ENCODE measurements at places on chromosomes 1 and 21.

GRCh38 chr1:157490467-157491165 lies 61.7 kb downstream of the FCRL5 start:
- peak; percentile 40 for DNase-seq

DNA sequence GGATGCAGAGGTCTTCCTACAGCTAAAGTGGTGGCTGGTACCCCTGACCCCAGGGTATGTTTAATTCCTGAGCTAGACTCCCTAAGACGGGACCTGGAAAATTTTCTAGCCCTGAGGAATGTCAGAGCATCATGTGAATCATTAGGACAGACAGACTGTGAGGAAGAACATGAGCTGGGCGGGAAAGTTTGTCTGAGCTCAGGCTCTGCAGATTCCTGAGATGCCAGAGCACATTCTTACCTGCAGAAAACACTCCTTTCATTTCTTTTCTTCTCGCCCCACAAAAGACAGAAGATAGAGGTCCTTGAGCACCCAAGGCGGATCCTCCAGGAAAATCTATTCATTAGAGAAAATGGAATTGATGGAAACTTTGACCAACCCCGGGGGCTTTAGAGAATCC lies 6.5 kb downstream of the CAPN2 start:
- DNase-seq: no peak

DNA sequence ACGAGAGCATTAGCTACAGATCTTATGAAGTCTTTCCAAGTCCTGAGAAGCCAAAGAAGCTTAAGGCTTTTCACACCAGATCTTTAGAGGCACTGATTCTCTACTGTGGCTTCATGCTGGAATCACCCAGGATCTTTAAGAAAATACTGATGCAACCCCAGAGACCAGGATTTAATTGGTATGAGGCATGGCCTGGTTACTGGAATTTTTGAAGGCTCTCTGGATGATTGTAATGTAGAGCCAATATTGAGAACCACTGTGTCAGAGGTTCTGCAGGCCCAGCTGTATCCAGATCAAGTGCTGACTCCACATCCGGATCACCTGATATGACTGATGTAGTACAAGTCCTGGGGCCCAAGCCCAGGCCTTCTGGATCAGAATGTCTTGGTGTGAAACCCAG lies 105.7 kb downstream of the PLPPR5 start:
- DNase-seq: no peak

DNA sequence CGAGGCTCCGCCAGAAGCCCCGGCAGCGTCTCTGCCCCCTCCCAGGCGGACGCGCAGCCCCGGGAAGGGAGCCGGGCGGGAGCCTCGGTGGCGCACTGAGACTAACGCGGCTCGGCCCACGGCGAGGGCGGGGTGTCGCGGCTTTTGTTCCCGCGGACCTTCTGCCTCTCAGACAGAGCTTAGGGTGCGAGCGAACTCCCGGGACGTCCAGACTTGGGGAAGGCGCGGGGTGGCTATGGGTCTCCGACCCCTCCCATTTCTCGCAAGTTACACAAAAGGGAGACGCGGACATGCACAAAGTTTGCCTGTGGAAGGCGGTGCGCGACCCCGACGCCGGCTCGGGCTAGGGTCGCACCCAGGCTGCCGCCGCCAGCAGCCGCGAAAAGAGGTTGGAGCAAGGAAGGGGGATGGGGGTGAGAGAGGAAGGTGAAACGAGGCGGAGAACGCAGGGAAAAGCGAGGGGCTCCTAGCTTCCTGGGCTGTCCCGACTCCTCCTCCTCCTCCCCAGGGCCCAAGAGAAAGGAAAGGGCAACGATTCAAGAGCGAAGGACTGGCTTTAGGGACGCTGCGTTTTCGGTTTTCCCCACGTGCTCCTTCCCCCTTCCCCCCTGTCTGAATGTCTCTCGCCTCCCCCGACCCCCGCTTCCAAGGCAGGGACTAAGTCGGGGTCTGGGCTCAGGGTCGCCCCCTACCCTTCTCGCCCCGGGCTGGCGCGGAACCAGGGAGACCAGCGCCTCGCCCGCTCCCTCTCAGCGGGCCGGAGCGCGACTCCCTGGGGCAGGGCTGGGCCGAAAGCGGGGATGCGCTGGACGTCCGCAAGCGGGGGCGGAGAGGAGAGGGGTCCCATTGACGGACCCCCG lies 729 bp downstream of the APP start:
- DNase-seq: peak; percentile 68

DNA sequence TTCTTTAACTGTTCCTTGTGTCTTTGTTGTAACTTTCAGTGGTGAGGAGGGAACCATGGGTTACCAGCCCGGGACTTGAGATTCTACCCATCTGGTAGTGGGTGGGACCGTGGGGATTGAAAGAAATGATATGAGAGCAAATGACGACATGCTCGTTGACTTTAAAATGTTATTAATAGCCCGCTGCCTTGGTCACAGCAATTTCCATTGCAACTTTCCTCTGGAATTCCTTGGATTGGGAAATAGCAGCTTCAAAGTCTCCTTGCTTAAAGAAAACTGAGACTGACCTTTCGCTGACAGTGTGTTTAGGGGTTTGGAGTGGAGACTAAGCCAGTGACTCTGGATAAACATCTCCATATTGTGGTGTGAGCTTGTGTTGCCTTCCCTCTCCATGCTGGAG lies 44.2 kb upstream of the MARK1 start:
- no peak for DNase-seq

DNA sequence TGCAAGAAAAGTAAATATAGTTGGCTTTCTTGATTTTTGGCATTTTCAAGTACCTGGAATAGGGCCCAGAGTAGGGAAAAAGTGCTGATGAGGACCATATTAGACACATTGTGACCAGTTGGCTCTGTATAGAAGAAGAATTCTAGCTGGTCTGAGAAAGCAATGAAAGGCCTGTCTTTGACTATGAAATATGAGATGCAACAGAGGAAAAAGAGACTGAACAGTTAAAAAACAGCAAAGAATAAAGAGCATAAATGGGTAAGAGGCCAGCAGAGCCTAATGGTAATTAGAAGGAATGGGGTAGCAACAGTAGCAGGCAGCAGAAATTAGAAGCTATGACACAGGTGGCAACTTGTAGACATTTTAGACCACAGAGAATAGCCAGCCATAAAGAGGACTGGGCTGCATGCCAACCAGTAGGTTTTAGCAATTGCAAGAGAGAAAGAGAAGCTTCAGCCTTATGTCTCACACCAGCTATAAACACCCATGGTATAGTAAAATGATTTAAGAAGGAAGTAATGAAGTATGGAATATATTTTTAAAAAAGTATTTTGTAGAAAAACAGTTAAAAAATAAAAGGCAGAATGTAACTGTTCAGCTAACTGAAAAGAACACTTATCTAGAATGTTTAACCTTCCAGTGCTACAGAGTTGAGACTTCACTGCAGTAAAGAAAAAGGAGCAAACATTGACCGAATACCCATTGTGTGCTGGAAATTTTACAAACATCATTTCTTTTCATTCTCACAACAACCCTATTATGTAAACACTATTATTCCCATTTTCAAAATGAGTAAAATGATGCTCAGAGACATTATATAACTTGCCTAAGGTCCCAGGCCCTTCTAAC lies 114.1 kb downstream of the LHX4 start:
- DNase-seq: no peak

- no peak for DNase-seq
These were observed 290.3 kb upstream of the SGIP1 start for GRCh38 chr1:66243548-66244130.

GRCh38 chr1:95953015-95953414 lies 719.0 kb downstream of the RWDD3 start:
- peak; percentile 10 for DNase-seq

- no peak for DNase-seq
These were observed 282.9 kb downstream of the PBX1 start for GRCh38 chr1:164841702-164842465.

DNA sequence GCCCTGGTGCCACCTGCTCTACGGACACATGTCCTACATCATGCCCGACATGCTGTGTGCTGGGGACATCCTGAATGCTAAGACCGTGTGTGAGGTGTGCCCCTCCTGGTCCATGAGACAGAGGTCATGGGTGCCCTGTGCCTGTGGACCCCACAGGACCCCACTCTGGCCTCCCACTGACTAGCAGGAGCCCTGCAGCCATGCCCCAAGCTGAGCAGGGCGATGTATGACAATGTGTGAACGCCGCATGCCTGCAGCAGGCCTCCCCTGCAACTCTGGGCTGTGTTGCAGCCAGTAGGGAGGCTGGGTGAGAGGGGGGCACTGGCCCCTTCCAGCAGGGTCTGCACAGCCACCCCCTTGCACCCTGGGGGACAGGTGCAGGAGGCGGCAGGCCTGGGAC lies 30.0 kb downstream of the PRSS38 start:
- no peak for DNase-seq

DNA sequence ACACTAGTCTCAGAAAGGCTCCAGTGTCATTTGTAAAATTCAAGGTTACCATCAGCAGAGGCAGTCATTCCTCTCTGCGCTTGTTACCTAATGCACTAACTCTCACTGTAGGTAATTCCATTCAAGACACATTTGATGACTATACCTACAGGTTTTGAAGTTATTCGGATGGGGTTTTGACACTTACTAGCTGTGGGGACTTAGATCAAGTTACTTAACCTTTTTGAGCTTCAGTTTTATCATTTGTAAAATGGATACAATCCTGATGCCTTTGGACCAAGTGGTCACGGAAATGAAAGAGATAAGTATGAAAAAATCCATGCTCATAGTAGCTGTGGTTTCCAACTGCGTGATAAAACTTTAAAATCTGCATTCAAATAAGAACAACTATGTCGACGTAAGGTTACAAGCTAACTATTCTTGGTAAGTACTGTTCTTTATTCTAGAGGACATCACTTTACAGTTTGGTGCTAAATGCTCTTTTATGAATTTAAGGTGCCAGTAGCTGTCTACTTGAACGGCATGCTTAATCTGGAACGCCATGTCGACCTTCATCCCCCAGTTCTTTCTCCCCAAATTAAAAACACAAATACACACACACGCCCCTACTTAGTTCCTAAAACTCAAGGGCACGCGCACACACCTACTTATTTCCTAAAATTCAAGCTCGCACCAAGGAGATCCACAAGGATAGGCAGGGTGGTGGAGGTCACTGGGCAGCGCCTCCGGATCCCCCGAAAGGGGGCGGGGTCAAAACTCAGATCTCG lies 550 bp upstream of the NFYC start:
- DNase-seq: no peak

DNA sequence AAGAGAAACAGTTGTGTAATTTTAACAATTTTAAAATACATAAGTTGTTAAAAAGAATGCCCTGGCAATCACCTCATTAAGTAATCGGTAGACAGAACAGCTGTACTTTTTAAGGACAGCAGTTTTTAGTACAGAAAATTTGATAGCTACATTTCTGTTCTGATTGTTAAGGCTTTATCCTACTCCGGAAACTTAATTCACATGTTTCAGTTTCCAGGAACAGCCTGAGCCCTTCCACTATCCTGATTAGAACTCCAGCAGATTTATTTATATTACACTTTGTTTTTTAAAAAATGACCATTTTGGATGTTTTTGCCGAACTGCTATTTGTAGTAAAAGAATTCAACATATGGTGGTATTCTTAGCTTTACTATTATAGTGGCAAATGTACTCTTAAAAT lies 8.7 kb downstream of the PRRC2C start:
- DNase-seq: no peak

DNA sequence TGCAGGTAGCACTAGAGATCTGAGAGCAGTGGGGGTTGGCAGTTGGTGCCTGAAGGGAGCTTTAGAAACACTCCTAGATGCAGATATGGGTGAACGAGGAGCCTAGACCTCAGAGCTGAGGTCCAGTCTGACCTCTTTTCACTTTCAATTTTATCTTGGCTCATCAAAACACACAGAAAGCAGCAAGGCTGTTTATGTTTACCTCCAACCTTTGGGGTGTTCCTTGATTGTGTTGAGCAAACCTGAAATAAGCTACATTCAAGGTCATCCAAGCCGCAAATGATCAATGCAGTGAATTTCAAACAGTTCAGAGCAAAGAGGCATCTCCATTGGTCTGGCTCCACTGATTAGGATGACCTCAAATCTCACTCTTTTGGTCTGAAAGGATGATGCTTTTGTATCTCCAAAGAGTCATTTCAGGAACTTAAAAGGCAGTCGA lies 1.3 kb downstream of the LY9 start:
- no peak for DNase-seq

- DNase-seq: no peak
These were observed 299.4 kb downstream of the LRRIQ3 start for GRCh38 chr1:73898540-73898939.

DNA sequence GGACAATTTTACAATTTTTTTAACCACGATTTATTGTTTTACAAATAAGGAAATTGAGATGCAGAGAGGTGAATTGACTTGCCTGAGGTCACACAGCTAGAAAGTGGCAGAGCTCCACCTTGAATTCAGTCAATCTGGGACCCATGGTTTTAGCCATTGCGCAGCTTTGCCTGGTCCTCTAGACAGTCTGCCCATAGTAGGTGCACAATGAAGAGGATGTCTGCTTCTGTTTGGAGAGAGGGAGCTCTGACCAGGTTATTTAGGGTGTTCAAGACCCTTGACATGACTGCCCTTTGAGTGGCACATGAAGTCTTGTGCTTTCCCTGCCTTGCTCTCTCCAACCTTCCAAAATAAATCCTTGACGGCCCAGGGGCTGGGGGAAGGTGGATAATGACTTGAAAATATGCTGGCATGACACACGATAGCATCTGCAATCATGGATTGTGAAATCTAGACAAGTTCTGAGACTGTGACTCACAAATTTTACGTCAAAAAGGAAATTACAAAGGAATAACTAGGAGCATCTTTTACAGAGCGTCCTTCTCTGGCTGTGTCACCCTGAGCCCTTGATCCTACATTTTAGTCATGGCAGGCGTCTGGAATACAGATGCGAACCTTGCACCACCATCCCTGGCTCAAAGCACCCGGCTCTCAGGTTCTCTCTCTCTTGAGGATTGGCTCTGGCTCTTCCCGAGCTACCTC lies 26.2 kb upstream of the ID3 start:
- DNase-seq: peak; percentile 90

GRCh38 chr1:244869364-244869827 lies 5.1 kb upstream of the HNRNPU start:
- no peak for DNase-seq

GRCh38 chr1:63012339-63012738 lies 228.4 kb downstream of the ATG4C start:
- no peak for DNase-seq

GRCh38 chr1:34928699-34929496 lies 552 bp downstream of the DLGAP3 start:
- no peak for DNase-seq

DNA sequence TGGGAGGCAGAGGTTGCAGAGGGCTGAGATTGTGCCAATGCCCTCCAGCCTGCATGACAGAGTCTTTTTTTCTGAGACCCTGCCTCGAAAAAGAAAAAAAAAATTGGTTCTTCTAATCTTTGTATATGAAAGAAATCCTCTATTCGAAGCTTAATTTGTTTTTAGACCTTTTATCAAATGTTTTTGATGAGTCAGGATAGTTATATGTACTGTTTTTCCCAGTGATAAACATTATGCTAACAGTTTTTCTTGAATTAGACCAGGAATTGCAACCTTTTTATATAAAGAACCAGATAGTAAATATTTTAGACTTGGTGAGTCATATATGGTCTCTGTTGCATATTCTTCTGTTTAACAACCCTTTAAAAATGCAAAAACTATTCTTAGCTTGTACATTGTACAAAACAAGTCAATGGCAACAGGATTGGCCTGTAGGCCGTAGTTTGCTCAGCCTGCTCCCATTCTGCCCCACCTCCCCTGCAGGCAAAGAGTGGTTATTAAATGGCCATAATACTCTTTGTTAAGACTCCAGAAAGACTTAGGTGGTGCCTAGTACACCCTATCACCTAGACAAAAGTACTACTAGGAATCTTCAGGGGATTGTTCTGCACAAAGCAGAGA lies 45.2 kb downstream of the LYST start:
- DNase-seq: peak; percentile 38
